Germinal center (tissue), 1 donor: ENCODE measurements at places on chromosomes 4 and X.

DNA sequence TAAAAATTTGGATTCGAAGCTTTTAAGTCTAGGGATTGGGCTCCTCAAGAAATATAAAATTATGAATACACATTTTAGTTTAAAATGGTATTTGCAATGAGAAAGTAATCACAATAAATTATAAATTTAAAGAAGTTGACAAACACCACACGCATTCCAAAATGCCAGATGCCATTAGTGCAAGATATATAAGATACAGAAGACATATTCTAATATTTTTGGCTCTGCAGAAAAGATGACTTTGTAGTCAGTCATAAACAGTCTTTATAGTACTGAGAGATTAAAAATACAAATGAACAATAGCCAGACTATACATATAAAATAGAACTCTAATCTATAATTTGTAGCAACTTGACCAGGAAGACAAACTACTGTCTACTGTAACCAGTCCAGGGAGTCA, 309.0 kb upstream of the PABPC4L start:
- no peak for DNase-seq

- DNase-seq: no peak
These were observed 13.2 kb upstream of the SHOX start for GRCh38 chrX:617401-617800.

GRCh38 chr4:113347245-113347644, 297.8 kb downstream of the ANK2 start:
- no peak for DNase-seq

- DNase-seq: no peak
These were observed 693 bp downstream of the COL4A6 start for GRCh38 chrX:108437349-108438109.

- DNase-seq: peak; percentile 14
These were observed 12.4 kb downstream of the PLP1 start for GRCh38 chrX:103789004-103789403.

DNA sequence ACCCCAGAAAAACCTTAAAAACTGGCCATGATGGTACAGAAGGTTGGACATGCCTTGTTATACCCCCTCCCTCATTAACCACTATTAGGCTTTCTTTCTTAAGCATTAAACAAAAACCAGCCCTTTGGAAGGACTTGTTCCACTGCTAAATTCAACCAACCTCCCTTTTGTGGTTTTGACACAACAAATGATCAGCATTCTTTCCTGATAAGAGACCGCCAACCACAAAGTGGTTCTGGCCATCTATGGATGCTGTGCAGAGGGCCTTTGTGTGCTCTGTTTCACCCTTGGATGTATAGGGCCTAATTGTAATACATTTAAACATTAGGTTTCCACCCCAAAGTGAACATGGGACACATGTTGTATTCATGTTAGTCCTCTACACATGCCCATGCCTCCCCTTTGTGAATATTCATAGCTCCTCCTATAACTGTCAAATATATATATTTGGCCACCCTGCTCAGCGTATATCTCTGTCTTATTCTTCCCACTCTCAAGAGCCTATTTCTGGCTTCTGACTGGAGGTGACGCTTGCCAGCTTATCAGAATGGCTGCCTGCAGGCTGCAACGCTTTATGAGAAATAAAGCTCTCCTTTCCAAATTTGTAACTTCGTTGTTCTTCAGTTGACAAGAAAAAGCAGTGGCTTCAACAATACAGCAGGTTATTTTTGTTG, 126.6 kb downstream of the NPNT start:
- no peak for DNase-seq

DNA sequence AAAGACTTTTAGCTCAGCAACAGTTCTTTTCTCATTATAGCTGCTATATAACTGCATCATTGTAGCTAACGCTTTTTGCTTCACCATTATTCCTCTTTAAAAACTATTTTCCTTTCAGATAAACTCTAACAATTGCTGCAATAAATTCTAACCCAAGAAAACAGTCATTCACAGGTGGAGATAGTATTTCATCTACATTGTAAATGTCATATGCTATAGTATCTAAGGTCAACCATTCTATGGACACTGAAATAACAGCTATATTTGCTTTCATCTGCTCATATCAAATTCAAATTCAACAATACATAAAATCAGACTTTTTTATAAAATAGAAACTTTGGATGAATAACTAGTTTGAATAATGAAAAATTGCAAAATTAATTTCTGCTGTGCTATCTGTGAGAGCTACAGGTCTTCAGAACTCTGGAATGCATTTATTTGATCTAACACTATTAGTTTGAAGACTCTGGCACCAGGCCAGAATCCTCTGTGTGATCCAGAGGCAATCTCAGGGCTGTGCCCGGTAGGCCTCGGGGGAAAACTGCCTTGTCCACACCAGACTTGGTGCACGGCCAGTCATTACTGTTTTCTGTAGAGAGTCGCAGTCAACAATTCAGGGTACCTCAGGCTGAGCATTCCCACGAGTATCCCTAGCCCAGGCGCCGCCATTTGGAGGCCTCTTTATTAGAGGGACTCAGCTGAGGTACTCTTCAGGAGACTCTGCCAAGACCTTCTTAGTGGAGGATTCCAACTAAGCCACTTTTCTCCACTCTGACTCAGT, 332.4 kb downstream of the SLC7A11 start:
- no peak for DNase-seq

GRCh38 chrX:96556886-96557285, 127.8 kb upstream of the DIAPH2 start:
- DNase-seq: no peak

DNA sequence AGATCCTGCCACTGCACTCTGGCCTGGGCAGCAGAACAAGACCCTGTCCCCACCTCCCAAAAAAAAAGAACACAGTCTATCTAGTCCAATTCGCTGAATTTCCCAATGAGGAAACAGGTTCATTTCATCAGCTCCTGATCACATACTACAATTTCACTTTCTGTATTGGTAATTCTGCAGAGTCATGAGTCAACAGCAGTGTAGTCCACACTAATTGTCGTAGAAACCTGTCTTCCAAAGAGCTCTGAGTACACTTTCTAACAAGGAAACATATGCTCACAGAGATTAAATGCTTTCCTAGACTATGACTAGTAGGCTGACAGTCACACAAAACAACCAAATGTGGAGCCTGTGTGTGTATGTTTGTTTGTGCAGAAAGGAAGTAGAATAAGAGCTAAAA, 91.9 kb downstream of the GPC4 start:
- DNase-seq: no peak

DNA sequence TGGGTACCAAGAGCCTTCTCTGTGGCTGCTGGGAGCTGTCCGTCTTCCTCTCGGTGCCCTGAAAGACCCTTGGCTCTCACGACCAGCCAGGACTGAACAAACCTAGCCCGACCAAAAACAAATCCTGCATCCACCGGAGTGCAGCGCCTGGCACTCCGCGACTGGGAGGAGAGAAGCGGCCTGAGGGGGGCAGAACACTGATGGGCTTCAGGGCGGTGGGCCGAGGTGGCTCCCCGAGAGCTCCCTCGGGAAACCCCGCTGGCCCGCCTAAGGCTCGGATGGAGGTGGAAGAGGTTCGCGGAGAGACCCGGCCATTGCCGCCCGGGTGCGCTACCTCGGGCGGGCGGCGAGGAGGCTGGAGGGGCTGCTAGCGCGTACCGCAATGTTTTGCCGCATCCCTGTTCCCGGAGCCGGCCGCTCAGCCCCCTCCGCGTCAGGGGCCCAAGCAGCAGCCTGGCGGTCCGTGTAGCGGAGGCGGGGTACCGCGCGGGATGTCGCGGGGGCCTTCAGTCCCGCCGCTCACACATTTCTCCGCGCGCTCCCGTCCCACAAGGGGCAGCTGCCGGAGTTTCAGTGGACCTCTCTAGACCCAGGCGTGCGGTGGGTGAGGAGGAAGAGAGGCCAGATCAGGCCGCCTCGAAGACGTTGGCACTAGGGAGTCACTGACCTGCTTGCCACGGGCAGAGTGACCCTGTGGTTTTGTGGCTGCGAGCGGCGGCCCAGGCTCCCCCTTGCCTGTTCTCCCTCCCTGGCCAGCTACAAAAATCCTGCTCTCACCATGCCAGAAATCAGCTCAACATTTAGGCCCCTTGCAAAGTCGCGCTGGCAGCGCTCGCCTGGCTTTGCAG, 2.2 kb downstream of the SLITRK4 start:
- DNase-seq: no peak

- DNase-seq: no peak
These were observed 128.5 kb upstream of the TSPAN5 start for GRCh38 chr4:98786866-98787265.

DNA sequence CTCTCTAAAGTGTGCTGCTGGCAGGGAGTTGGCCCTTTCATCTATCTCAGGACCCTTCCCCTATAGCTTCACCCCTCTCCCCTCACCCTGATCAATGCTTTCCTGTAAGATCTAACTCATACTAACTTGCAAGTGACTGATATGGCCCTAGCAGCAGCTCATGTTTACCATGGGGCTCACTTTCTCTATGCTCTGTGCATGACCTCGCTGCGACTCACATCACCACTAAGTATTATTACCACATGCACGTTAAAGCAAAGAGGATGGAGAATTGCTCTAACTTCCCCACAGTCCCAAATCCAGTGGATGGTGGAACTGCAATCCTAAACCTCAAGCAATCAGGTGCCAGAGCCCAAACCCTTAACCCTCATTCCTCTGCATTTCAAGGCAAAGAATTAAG, 626.6 kb downstream of the MID1IP1 start:
- no peak for DNase-seq

DNA sequence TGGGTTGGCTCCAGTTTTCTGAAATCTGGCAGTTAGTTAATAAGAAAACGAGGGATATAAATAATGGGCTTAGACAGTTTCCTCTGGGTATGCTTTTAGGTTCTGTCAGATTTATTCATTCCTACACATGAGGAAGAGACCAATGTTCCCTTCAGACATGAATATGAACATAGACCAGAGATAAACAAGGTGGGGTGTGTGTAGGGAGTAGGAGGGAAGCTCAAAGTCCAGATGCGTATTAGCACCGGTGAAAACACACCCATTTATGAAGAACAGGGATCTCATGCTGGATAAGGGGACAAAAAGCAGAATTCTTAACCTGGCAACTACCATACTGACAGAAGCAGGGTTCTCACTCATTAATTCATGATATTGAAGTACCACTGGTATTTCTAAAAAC, 223.0 kb downstream of the SOWAHB start:
- DNase-seq: no peak

DNA sequence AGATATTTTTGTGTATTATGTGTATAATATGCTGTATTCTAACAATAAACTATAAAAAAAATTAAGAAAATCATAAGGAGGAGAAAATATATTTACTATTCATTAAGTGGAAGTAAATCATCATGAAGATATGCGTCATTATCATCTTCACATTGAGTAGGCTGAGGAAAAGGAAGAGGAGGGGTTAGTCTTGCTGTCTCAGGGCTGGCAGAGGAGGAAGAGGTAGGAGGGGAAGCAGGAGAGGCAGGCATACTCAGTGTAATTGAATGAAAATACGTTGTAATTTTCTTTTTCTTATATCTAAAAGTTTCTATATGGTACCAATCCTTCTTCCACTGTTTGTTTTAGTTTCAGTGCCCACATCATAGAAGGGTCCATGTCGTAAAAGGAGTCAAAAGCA, 9.8 kb upstream of the TMEM185A start:
- DNase-seq: no peak

- DNase-seq: no peak
These were observed 8.8 kb upstream of the ENAM start for GRCh38 chr4:70619778-70620177.

GRCh38 chr4:64738240-64738639, 329.0 kb upstream of the TECRL start:
- no peak for DNase-seq

- DNase-seq: no peak
These were observed 63.0 kb upstream of the MXD4 start for GRCh38 chr4:2324891-2325290.

- DNase-seq: no peak
These were observed 12.9 kb downstream of the PCDH18 start for GRCh38 chr4:137519406-137519805.

DNA sequence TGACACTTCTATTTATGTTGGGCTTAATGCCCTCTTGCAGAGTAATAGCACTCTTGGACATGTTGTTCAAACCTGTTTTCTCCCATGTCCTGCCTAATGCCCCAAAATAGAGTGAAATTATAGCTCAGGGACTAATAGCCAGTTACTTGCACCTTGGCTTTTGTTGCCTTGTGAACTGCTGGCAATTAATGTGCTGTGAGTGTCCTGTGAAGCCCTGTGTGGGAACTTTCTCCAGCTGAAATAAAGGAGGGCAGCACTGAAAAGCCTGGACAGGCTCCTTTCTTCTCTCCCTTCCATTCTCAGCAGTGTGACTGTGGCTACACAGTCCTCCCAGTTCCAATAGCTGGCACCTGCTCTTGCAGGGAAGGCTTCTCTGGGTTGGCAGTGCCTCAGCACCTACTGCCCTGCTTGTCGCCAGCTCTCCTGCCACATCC, 72.4 kb downstream of the DCLK2 start:
- DNase-seq: no peak

- DNase-seq: no peak
These were observed 33.5 kb downstream of the ARHGEF9 start for GRCh38 chrX:63751481-63751880.

DNA sequence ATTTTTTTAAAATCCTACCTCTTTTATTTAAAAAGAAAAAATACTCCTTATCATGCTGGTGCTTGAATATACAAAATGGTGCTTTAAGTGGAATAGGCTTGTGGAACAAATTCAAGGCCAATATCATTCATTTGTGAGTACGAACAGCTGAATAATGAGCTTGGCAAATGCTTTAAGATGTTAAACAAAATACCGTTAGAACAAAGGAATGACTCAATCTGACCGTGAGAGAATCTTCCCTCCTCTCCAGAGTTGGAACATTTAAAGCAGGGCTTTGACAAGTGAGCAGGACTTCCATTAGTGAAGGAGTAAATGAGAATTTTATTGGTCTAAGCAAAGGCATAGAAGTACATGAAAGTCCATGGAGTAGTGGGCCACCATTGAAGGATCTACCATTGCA, 74.5 kb downstream of the DCLK2 start:
- no peak for DNase-seq

GRCh38 chrX:17397074-17397473, 22.1 kb downstream of the NHS start:
- no peak for DNase-seq

GRCh38 chr4:182748949-182749348, 168.2 kb downstream of the DCTD start:
- no peak for DNase-seq

DNA sequence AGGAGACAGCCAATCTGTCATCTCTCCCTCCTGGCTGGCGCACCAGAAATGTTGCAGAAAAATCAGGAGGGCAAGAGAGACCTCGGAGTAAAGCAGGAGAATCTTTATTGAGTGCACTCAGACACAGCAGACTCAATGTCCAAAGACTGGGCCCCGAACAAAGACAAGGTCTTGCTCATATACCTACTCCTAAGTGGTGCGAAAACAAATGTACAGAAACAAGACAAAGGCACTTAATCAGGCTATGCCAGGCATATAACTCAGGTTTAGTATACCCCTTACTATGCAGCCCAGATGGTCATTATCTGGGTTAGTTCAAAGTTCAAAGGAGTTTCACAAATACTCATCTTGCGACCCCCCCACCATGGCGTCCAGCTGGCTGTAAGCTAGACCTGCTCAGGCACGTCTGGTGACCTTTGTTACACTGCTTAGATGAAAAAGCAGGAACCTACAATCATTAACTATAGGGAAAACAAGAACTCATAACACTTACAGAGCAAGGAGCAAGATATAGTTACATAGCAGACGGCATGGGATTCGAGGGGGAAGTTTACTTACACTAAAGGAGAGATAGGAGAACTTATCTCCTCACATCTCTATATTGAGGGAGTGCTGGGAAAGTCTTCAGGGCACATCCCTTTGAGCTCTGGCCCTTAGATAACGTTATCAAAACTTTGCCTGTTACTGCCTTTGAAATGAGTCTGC, 27.5 kb downstream of the SULT1E1 start:
- DNase-seq: no peak
